Activated naive CD8-positive, alpha-beta T cell treated with anti-CD3 and anti-CD28 coated beads for 36 hours (primary cell): ENCODE measurements at places on chromosomes 3 and 15.

GRCh38 chr3:107977221-107978130 is 113.4 kb downstream of the CD47 start:
- no peak overlapping the region for H3K4me3 ChIP-seq
- no peaks in the 10 kb centered on the region for H3K36me3 ChIP-seq
- DNase-seq: no peak
- no peak overlapping the region for H3K27ac ChIP-seq

DNA sequence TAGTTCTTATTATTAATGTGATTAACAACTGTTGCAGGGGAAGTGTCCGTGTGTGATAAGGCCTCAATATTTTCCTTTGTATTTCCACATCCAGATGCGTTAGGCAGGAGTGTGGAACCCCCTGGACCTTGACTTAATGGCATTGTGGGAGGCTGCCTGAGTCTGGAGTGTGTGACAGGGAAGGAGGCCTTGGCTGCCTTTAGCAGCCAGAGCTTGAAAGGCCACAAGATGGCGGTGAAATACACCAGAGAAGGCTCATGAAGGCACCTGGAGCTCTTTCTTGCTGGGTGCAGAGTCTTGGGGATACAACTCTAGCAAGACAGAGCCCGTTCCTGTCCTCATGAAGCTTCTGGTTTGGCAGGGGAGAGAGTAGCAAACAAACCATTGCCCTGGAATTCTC is 36.9 kb downstream of the POLR2M start:
- no peak overlapping the region for H3K27ac ChIP-seq
- no peak for DNase-seq
- H3K4me1 ChIP-seq: no peaks in the 10 kb centered on the region
- H3K27me3 ChIP-seq: no peaks in the 10 kb centered on the region
- no peaks in the 10 kb centered on the region for H3K36me3 ChIP-seq
- no peak overlapping the region for H3K4me3 ChIP-seq

DNA sequence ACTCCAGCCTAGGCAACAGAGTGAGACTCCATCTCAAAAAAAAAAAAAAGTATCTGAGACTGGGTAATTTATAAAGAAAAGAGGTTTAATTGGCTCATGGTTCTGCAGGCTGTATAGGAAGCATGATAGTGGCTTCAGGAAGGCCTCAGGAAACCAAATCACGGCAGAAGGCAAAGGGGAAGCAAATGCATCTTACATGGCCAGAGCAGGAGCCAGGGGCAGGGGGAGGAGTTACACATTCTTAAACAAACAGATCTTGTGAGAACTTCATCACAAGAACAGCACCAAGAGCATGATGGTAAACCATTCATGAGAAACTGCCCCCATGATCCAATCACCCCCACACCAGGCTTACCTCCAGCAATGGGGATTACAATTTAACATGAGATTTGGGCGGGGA is 37.2 kb downstream of the ACAP2 start:
- H3K4me3 ChIP-seq: no peak overlapping the region
- DNase-seq: no peak
- peaks cover 58% of the 10 kb centered on the region for H3K4me1 ChIP-seq
- H3K27ac ChIP-seq: no peak overlapping the region

GRCh38 chr3:14462738-14463137 is 60.3 kb downstream of the SLC6A6 start:
- peak overlapping the region; percentile 72 for H3K27ac ChIP-seq
- H3K27me3 ChIP-seq: no peaks in the 10 kb centered on the region
- DNase-seq: peak; percentile 14
- H3K36me3 ChIP-seq: peaks cover 16% of the 10 kb centered on the region

DNA sequence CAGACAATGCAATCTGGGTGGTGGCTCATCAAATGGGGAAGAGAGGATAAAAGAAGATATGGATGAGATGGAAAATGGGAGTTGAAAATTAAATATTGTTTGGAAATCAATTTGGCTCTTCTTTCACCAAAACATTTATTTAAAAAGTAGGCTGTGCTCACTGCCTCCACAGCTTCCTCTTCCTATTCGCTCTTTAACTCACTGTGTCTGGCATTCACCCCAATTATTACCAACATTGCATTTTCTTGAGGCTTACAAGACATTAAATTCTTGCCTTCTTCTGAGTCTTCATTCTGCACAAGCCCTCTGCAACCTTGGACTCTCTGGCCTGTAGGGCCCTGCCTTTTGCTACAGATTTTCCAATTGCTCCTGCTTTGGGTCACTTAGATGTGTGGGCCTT is 52.9 kb upstream of the TSPAN3 start:
- peaks cover 1% of the 10 kb centered on the region for H3K36me3 ChIP-seq
- H3K27me3 ChIP-seq: no peaks in the 10 kb centered on the region
- no peak for DNase-seq
- no peak overlapping the region for H3K4me3 ChIP-seq

- peaks cover 5% of the 10 kb centered on the region for H3K36me3 ChIP-seq
- no peaks in the 10 kb centered on the region for H3K27me3 ChIP-seq
- H3K4me3 ChIP-seq: no peak overlapping the region
Measured at GRCh38 chr3:134579141-134579665, 71.6 kb downstream of the KY start.

- H3K4me1 ChIP-seq: peaks cover 30% of the 10 kb centered on the region
- no peak overlapping the region for H3K27ac ChIP-seq
- H3K27me3 ChIP-seq: no peaks in the 10 kb centered on the region
- no peak for DNase-seq
- peaks cover 10% of the 10 kb centered on the region for H3K36me3 ChIP-seq
Measured at GRCh38 chr3:112374333-112374734, 41.4 kb downstream of the CD200 start.
